ENCODE measurements at places on chromosomes 2 and 18.

GRCh38 chr2:235988271-235989015 is 179.7 kb downstream of the GBX2 start:
- no peaks in the 10 kb centered on the region for H3K27me3 ChIP-seq
- peaks cover 3% of the 10 kb centered on the region for H3K36me3 ChIP-seq
- no peak overlapping the region for H3K4me3 ChIP-seq
- DNase-seq, result no peak
- H3K4me1 ChIP-seq, result peaks cover 40% of the 10 kb centered on the region

- H3K27me3 ChIP-seq, result no peaks in the 10 kb centered on the region
- H3K36me3 ChIP-seq, result no peaks in the 10 kb centered on the region
- no peak overlapping the region for H3K4me3 ChIP-seq
- DNase-seq, result no peak
- peaks cover 20% of the 10 kb centered on the region for H3K4me1 ChIP-seq
Measured at GRCh38 chr2:47737191-47737975, 45.6 kb upstream of the MSH6 start.

DNA sequence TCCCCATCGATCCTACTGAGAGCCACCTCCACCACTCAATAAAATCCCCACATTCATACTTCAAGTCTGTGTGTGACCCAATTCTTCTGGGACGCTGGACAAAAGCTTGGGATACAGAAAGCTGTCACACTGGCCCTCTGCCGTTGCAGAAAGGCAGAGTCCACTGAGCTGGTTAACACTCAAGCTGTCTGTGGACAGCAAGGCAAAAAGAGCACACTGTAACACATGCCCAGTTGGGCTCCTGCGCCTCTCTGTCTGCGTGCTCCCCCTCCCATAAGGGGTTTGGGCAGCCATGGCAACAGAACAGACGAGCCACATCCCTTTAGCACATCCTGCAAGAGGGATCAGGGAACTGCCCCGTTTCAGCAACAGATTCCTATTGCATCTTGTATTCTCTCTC is 106.9 kb upstream of the RGPD4 start:
- no peak overlapping the region for H3K27ac ChIP-seq
- no peaks in the 10 kb centered on the region for H3K36me3 ChIP-seq
- peaks cover 24% of the 10 kb centered on the region for H3K4me1 ChIP-seq
- no peaks in the 10 kb centered on the region for H3K27me3 ChIP-seq

- H3K27me3 ChIP-seq, result no peaks in the 10 kb centered on the region
- H3K4me3 ChIP-seq, result no peak overlapping the region
- no peak for DNase-seq
- H3K4me1 ChIP-seq, result peaks cover 22% of the 10 kb centered on the region
- no peaks in the 10 kb centered on the region for H3K36me3 ChIP-seq
- H3K27ac ChIP-seq, result no peak overlapping the region
Measured at GRCh38 chr2:156099382-156099781, 233.1 kb downstream of the NR4A2 start.

GRCh38 chr2:231360881-231361371 is 34.6 kb upstream of the B3GNT7 start:
- peak overlapping the region; percentile 90 for H3K27ac ChIP-seq
- peaks cover 3% of the 10 kb centered on the region for H3K36me3 ChIP-seq
- H3K4me3 ChIP-seq, result no peak overlapping the region
- peaks cover 67% of the 10 kb centered on the region for H3K4me1 ChIP-seq

GRCh38 chr2:72602711-72603110 is 223.1 kb downstream of the EXOC6B start:
- peaks cover 7% of the 10 kb centered on the region for H3K36me3 ChIP-seq
- no peak overlapping the region for H3K27ac ChIP-seq
- H3K4me3 ChIP-seq, result no peak overlapping the region
- no peaks in the 10 kb centered on the region for H3K27me3 ChIP-seq
- DNase-seq, result no peak
- H3K4me1 ChIP-seq, result peaks cover 13% of the 10 kb centered on the region

DNA sequence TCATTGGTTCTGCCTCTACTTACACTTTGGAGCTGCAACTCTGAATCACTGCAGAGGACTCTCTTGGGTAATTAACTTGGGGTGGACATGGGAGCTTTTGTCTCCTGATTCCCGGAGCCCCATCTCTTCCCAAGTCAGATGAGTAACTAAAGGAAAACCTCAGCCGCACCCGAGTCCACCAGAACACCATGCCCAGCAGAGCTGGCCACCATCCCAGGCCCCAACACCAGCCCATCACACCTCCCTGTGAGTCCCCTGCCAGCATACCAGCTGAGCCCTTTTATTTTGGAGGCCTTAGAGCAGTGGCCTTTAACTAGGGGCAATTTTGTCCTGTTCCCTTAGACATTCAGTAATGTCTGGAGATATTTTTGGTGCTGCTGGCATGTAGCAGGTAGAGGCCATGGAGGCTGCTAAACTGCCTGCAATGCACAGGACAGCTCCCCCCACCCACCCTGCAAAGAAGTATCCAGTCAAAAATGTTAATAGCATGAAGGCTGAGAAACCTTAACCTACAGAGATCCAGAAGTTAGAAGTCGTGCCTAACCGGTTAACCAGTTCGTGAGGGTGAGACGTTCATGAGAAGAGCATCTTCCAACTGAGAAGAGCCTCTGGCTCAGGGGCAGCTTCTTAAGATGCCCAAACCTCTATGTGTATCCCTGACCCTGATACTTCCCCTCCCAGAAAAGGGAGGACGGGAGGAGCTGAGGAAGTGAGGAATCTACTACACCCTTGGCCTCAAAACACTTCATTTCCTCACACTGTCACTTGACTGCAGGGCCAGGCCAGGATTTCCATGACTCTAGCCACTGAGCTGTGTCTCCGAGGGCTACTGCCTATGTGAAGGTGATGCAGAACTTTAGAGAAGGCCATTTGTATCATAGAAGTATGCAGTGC is 139.9 kb upstream of the EPAS1 start:
- H3K27me3 ChIP-seq, result no peaks in the 10 kb centered on the region
- H3K27ac ChIP-seq, result no peak overlapping the region
- no peaks in the 10 kb centered on the region for H3K36me3 ChIP-seq
- no peak for DNase-seq
- no peak overlapping the region for H3K4me3 ChIP-seq
- H3K4me1 ChIP-seq, result peaks cover 4% of the 10 kb centered on the region

DNA sequence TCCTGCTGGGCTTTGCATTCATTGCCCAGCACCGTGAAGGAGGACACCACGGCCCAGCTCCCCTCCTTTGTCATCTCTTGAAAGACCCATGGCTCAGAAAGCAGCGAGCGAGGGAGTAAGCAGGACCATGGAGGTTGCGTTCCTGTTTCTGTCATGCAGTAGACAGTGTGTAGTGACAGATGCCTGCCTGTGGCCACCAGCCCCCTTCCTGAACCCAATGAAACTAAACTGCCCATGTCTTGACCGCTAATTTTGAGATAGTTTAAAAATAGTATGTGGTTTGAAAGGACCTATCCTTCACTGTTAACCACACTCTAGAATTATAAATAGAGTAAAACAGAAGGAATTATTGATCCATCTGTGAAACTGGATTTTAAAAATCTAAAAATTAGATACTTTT is 88.2 kb downstream of the ASAP2 start:
- H3K36me3 ChIP-seq, result no peaks in the 10 kb centered on the region
- DNase-seq, result no peak
- H3K4me3 ChIP-seq, result no peak overlapping the region
- no peaks in the 10 kb centered on the region for H3K27me3 ChIP-seq
- H3K27ac ChIP-seq, result no peak overlapping the region
- peaks cover 11% of the 10 kb centered on the region for H3K4me1 ChIP-seq

DNA sequence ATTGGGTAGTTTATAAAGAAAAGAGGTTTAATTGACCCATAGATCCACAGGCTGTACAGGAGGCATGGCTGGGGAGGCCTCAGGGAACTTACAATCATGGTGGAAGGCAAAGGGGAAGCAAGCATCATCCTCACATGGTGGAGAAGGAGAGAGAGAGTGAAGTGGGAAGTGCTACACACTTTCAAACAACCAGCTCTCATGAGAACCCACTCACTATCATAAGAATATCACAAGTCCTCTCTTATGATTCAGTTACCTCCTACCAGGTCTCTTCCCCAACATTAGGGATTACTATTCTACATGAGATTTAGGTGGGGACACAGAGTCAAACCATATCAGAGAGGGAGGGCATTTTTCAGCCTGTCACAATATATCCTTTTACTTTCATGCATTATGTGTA is 22.7 kb upstream of the DOCK10 start:
- no peaks in the 10 kb centered on the region for H3K27me3 ChIP-seq
- H3K27ac ChIP-seq, result no peak overlapping the region
- no peak for DNase-seq
- H3K4me1 ChIP-seq, result no peaks in the 10 kb centered on the region

GRCh38 chr2:197211881-197212342 is 98.7 kb downstream of the ANKRD44 start:
- H3K4me1 ChIP-seq, result no peaks in the 10 kb centered on the region
- no peak overlapping the region for H3K27ac ChIP-seq
- no peak for DNase-seq
- H3K36me3 ChIP-seq, result no peaks in the 10 kb centered on the region
- no peaks in the 10 kb centered on the region for H3K27me3 ChIP-seq
- no peak overlapping the region for H3K4me3 ChIP-seq

GRCh38 chr2:38514603-38515154 is 88.0 kb downstream of the HNRNPLL start:
- H3K36me3 ChIP-seq, result no peaks in the 10 kb centered on the region
- H3K4me1 ChIP-seq, result peaks cover 14% of the 10 kb centered on the region
- H3K27me3 ChIP-seq, result peaks cover 4% of the 10 kb centered on the region
- no peak for DNase-seq

DNA sequence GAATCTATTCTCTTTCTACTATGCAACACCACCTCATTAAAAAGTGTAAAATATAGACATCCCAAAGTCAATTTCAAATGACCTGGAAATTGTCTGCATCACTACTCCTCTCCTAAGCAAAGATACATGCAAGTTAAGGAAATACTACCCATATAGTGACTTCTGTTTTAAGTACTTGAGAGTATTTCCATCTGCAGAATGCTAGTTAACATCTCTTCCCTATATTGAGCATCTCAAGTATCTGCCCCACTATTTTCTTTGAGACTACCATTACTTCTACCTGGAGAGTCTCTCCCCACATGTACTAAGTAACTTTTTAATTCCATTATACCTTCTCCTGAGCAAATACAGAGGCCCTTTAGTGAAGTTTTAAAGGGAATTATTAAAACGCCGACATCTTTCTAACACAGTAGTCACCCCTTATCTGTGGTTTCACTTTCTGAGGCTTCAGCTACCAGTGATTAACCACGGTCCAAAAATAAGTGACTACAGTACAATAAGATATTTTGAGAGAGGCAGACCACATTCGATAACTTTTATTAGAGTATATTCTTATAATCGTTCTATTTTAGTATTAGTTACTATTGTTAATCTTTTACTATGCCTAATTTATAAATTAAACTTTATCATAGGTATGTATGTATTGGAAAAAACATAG is 21.8 kb downstream of the CWC22 start:
- no peaks in the 10 kb centered on the region for H3K27me3 ChIP-seq
- peaks cover 63% of the 10 kb centered on the region for H3K36me3 ChIP-seq
- no peak overlapping the region for H3K27ac ChIP-seq
- DNase-seq, result no peak
- H3K4me1 ChIP-seq, result peaks cover 10% of the 10 kb centered on the region

GRCh38 chr2:58428096-58429013 is 187.2 kb upstream of the FANCL start:
- peaks cover 32% of the 10 kb centered on the region for H3K4me1 ChIP-seq
- no peaks in the 10 kb centered on the region for H3K36me3 ChIP-seq
- H3K27ac ChIP-seq, result peak overlapping the region; percentile 99
- peak overlapping the region; percentile 95 for H3K4me3 ChIP-seq

DNA sequence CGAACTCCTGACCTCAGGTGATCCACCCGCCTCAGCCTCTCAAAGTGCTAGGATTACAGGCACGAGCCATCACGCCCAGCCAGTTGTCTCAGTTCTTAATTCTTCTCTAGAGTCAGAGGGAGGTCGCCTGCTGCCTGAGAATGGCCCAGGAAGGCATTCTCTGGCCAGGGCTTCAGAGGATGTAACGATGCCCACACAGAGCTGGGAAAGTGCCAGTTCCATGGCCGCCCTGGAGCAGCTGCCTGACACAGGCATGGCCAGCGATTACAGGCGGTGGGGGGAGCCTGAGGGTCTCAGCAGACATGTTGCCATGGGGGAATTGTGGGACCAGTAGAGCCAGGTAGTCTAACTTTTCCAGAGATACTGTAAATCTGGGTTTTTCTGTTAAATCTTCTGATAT is 25.6 kb upstream of the DNMT3A start:
- no peak overlapping the region for H3K27ac ChIP-seq
- no peak overlapping the region for H3K4me3 ChIP-seq
- DNase-seq, result no peak
- no peaks in the 10 kb centered on the region for H3K36me3 ChIP-seq
- peaks cover 20% of the 10 kb centered on the region for H3K4me1 ChIP-seq

DNA sequence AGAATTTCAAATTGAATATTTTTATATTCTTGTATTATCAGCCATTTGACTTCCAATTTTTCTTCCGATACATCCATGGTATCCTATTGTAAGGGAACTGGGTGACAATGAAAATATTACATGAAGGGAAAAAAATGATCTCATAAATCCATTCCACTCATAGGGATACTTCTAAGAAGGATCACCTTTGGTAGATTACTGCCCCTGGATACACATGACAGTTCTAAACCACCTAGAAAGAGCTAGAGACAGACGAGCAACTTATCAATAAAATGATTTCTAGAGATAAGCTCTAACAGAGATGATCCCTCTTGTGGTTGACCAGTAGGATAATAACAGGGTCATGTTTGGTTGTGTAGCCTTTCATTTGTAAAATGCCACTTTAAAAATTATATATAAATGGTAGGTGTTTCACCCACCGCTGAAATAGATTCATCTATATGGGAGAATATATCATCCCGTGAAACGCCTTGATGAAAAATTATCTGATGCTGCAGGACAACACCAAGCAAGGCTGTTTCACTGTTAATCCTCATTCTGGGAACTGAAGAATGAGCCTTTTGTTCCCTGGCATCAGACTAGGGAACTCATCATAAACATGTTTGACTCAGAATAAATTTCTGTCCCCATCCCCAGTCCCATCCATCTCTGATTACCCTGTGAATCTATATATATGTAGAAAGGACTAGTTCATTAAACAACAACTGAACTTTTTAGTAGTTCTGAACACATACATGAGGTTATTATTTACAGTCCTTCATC is 180.0 kb downstream of the TCF4 start:
- peak overlapping the region; percentile 58 for H3K27ac ChIP-seq
- H3K36me3 ChIP-seq, result no peaks in the 10 kb centered on the region
- no peaks in the 10 kb centered on the region for H3K27me3 ChIP-seq

DNA sequence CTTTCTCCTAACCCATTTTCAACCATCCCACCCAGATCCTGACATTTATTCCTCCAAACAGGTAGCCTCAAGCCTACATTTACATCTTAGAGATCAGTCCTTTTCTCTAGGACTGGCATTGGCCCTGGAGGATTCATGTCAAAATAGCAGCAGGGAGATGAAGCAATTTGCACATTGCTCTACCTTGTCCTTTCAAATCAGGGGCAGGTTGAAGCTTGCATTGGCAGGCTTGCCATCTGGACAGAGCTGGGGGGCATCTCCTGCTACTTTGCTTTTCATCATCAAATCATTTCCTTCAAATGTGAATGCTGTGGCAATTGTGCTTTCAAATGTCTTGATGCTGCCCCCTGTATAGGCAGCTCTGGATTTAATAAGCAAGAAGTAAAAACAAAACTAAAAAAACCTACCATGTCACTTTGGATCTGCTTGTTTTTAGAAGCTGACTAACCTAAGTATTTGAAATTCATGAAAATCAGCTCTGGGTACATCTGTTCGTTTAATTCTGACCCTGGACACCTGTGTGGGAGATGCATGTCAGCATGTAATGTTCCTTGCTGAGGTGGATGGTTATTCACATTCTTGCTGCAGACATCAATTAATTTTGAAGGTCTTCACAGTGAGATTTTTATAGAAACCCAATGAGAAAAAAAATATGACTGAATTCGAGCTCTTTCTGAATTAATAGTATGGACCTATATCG is 47.9 kb downstream of the KIF5C start:
- no peaks in the 10 kb centered on the region for H3K27me3 ChIP-seq
- no peak overlapping the region for H3K4me3 ChIP-seq
- peaks cover 57% of the 10 kb centered on the region for H3K4me1 ChIP-seq
- peak overlapping the region; percentile 66 for H3K27ac ChIP-seq
